Fibroblast of lung (primary cell): ENCODE measurements at places on chromosomes 12 and 14.

DNA sequence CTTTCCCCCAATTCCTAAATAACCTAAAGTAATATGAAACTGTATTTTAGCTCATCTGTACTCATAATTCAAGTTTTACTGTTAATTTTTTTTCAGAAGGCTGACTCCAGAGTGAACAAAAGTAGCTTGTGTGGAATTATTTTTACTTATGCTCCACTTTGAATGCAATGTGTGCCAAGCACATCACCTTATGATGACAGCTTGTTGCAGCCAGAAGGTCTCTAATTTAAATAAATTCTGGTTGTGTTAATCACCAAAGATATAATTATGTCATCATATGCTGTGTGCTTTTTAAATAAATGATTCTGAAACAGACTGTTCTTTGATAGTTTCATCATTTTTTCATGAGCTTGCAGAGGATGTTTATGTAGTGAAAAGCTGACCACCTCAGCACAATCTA, 283.1 kb downstream of the TMEM117 start:
- no peak for DNase-seq

DNA sequence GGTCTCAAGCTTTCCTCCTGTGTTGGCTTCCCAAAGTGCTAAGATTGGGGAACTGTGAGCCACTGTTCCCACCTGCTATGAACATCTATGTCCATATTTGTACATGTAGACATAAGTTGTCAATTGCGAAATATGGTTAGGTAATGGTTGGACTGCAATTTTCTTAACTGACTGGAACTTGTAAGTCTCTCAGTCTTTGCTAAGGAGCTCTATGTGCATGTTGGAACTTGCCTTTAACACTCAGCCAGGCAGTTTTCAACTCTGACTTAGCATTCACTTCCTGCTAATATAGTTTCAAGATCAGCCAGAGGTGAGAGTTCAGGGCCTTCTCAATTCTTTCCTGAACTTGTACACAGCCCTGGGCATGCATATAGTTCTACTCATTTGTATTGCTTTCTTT, 44.5 kb upstream of the EEA1 start:
- DNase-seq = peak; percentile 79

- DNase-seq = no peak
These were observed 31.7 kb upstream of the INF2 start for GRCh38 chr14:104657563-104658324.

GRCh38 chr14:44896275-44897040, 65.3 kb downstream of the KLHL28 start:
- DNase-seq = no peak

GRCh38 chr12:124603831-124604251, 36.4 kb upstream of the NCOR2 start:
- no peak for DNase-seq

DNA sequence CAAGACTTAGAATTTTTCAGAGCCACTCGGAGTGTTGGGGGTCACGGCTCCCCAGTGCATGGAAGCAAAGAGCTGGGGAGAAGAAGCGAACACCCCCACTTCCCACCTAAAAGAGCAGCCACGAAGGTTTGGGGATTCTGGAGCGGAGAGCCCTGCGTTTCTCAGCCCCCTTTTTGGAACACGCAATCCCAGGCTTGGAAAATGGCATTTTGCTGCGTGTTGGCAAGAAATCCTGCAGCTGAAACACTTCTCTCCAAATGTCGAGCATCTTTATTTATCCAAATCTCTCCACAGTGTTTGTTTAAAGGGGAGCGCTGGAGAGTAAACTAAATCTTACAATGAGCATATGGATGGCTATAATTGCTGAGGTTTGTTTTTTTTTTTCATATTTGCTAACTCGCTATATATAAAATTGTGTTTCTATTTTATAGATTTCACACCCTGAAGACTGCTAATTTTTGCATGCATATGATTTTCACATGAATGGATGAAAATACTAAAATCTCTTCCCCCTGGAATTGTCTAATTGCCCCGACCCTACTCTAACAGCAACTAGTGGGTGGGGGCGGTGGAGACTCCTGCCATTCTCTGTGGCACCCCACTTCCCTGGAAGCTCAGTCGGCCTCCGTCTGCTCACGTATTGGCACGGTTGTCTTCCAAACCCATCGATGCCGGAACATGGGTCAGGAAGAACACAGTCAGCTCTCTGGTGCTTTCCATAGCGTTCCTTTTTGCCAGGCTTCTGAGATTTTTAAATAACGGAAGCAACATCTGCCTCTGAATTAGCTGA, 120.5 kb downstream of the GCH1 start:
- no peak for DNase-seq

DNA sequence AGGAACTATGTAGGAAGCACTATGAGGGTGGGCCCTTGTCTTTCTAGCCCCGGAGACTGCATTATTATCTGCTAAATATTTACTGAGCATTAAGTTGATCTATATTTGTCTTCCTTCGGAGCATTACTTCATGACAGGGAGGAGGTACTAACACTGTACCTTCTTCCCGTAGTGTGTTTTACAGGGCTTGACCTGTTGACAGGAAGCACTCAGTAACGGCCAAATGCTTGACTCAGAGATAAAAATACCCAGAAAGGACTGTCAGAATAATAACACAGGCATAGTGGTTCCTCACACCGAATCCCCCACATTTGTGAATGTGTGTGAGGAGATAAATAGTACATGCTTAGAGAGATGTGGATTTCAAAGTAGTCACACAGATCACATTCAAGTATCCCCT, 466.6 kb downstream of the EGLN3 start:
- DNase-seq = peak; percentile 33

GRCh38 chr12:47741340-47741703, 16.0 kb upstream of the ENDOU start:
- peak; percentile 23 for DNase-seq

DNA sequence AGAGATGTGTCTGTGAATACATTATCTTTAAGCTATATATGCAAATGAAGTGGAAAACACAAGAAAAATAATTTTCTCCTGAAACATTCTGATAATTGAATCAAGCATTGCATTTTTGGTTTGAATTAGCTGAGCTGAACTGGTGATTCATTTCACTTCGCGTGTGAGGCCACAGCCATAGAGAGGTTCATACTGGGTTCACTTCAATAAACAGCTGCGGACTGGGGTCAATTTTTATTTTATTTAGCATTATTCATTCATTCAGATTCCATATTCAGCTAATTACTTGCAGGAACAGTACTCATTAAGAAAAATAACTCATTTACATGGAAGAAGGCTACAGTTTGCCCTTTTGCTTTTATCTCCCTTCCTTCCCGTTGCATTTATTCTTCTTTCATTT, 195.2 kb upstream of the LRIG3 start:
- peak; percentile 28 for DNase-seq

- DNase-seq = peak; percentile 33
These were observed 58.7 kb downstream of the TUNAR start for GRCh38 chr14:95935228-95935822.

DNA sequence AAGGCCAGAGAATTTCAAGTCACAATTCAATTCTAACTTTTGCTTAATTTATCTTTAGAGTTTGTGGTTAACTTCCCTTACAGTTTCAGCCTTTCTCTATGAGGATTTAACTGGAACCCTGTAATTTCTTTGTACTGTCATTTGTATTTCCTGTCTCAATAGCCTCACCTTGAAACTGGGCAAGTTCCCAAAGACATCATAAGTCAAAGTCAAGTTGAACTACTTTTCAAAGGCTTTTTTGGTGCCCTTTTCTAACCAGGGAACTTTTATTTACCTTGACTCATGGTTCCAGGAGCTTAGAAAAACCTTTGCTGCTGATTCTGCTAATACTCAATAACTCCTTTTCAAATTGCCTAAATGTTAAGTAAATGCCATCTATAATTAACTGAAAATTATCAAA, 200.8 kb upstream of the KRR1 start:
- DNase-seq = peak; percentile 66

GRCh38 chr14:54920052-54920451, 17.4 kb upstream of the GCH1 start:
- DNase-seq = no peak

- DNase-seq = no peak
These were observed 95.2 kb downstream of the EGLN3 start for GRCh38 chr14:33855672-33856071.

DNA sequence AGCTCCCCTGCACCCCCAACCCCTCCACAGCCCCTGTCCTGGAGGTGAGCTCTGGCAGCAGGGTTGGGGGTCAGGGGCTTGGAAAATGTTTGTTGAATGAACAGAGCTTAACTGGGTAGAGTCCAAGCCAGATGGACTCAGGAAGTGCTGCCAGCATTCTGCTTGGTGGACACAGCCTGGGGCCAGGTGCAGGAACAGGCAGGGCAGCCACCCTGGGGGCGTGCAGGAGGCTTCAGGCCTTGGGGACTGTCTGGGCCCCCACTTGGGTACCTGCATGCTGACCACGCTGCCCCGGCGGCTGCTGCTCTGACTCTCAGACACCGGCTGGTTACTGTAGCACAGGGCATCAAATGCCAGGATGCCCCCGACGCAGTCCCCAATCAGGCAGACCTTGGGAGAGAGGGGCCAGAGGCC, 15.7 kb downstream of the ARL6IP4 start:
- no peak for DNase-seq

DNA sequence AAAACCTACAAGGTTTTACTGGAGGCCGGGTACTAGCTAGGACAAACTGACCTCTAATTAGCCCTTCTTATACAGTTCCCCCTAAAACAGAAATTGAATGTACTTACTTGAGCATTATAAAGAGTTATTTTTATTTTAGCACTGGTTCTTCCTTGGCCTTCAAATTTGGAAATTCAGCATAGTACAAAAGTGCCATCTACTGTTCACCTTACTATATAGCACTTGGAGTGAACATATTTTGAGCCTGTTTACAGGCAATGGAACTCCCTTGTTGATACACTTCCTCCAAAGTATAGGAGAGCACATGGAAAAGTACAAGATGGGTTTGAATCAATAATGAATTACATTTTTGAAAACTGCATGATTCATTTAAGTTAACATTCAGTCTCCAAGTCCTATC, 3.9 kb upstream of the POC1B start:
- DNase-seq = peak; percentile 31

DNA sequence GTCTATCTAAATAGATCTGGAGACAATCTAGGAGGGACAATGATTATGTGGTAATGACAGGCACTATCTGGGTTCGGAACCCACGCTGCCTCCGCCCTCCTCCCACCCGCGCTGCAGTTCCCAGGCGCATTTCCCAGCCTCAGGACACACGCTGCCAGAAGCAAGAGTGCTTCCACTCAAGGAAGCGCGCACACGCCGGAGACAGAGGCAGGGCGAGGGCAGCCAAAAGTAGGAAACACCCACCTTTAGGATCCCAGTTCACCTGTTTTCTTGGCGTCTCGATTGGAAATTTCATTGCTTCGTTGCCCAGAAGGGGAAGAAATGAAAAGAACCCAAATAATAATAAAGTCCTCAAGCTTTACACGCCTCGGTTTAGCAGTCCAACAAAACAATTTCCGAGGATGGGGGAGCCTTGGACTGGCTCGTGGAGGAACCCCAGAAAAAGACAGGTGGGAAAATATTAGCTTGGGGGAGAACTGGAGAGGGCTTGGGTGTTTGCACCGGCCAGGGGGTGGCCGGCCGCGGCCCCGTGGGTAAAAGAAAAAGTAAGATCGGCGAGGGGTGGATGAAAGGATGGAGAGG, 474 bp downstream of the KCNK10 start:
- DNase-seq = no peak

DNA sequence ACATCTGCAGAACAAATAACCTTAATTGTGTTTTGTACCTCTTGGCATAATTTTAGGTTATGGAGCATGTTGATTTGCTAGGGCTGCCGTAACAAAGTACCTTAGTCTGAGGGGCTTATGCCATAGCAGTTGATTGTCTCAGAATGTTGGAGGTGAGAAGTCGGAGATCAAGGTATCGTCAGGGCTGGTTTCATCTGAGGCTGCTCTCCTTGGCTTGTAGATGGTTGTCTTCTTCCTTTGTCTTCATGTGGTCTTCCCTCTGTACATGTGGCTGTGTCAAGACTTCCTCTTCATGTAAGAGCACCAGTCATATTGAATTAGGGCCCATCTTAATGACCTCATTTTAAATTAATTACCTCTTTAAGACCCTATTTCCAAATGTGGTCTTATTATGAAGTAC, 64.4 kb upstream of the PTHLH start:
- no peak for DNase-seq

GRCh38 chr14:37595809-37596621, 586 bp downstream of the TTC6 start:
- DNase-seq = no peak

GRCh38 chr14:105899657-105900397, 373.4 kb downstream of the TMEM121 start:
- DNase-seq = no peak

DNA sequence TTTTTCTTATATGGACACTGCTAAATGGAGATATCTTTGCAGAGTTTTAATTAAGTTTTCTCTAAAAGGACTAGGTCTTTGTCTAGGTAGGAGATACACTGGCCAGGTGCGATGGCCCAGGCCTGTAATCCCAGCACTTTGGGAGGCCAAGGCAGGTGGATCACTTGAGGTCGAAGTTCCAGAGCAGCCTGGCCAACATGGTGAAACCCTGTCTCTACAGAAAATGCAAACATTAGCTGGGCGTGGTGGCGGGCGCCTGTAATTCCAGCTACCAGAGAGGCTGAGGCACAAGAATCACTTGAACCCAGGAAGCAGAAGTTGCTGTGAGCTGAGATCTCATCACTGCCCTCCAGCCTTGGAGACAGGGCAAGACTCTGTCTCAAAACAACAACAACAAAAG, 17.1 kb upstream of the CERS5 start:
- DNase-seq = no peak

DNA sequence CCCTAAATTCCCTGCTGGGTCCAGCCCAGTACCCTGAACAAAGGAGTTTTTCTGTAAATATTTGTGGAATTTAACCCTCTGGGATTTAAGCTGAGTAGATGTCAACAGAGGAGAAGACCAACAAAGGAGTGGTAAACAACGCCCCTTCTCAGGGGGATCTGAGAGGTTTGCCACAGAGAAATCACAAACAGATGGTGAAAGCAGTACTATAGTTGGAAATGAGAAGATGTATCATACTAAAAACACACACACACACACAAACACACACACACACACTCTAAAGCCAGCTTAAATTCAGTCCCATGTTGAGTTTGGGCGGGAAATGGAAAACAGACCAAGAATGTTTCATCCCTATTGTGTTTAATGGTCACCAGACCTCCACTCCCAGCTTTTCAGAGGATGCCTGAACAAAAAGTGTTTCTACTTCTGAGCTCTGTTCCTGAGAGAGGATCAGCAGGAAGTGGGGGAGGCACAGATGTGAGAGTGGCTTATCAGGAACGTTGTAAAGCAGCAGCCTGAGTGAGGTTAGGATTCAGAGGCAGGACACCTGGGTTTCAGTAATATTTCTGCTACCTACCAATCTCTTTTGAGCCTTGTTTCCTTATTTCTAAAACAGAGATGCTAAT, 3.2 kb downstream of the BIN2 start:
- DNase-seq = peak; percentile 35
